Stimulated activated CD4-positive, alpha-beta T cell treated with anti-CD3 and anti-CD28 coated beads, Interleukin-15, amount 100 ng/mL, for 24 hours (primary cell): ENCODE measurements at places on chromosomes 4 and X.

DNA sequence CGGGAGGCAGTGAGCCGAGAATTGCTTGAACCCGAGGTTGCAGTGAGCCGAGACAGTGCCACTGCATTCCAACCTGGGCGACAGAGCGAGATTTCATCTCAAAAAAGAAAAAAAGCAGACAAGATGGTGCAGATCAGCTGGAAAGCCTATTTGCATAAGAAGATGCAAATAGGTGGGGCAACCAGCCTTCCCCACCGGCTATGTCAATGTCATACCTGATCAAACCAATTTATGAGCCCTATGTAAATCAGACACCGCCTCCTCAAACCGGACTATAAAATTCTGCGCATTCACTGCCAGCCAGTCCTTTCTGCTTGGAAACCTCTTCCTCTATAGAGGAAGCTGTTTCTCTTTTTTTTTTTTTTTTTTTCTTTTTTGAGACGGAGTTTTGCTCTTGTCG lies 64.5 kb upstream of the CHRNA9 start:
- DNase-seq, result no peak

- DNase-seq, result peak; percentile 34
These were observed 169.2 kb downstream of the AFAP1 start for GRCh38 chr4:7770224-7771050.

GRCh38 chr4:124564121-124564520 lies 148.4 kb downstream of the ANKRD50 start:
- no peak for DNase-seq

GRCh38 chr4:56158483-56158882 lies 209.7 kb downstream of the CEP135 start:
- DNase-seq, result peak; percentile 15

- DNase-seq, result peak; percentile 51
These were observed 10.9 kb upstream of the NALF2 start for GRCh38 chrX:69493193-69493592.

GRCh38 chrX:45358392-45358791 lies 157.7 kb upstream of the DIPK2B start:
- no peak for DNase-seq

GRCh38 chrX:134622056-134622812 lies 36.0 kb downstream of the PLAC1 start:
- peak; percentile 31 for DNase-seq

- no peak for DNase-seq
These were observed 1472.2 kb downstream of the PCDH7 start for GRCh38 chr4:32192363-32192762.

DNA sequence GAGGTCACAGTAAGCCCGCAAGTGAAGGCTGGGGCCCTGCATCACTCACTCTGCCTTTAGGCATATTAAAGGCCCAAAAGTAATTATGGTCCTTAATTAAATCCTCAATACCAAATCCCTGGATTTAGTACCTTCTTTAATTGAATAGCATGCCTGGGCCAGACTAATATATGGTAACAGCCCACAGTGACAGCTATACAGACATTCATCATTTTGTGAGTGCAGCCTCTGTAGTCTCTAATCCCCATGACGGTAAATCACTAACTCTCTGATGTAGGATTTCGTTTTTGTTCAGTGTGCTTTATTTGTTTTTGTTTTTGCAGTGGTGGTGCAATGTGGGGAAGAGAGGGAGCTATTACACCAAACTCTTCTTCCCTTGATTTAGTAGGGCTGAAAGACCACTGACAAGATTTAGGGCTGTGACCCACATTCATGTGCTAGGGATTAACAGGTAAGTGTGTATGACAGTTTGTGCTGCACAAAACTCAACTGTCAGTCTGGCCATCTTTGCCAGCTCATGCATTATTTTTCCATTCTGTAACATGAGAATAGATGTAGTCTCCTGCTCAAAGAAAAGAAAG lies 60.6 kb upstream of the SLC39A8 start:
- no peak for DNase-seq

DNA sequence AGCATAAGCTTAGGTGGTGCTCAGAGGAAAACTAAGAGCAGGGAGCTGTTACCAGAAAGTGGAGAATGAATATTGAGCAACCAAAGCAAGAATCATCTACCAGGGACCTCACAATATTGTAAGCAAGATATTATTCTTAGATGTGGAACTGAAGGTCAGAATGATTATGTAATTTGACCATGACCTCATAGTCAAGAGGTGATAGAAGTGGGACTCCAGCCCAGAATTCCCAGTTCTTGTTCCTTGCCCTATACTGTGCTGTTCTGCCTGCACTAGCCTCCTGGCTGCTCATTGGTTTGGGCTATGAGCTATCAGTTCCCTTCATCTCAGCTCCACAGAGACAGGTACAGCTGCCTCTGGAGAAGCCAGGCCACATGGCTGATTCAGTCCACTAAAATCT lies 229.4 kb downstream of the LDB2 start:
- no peak for DNase-seq

GRCh38 chr4:93788712-93789111 lies 39.8 kb upstream of the ATOH1 start:
- no peak for DNase-seq

DNA sequence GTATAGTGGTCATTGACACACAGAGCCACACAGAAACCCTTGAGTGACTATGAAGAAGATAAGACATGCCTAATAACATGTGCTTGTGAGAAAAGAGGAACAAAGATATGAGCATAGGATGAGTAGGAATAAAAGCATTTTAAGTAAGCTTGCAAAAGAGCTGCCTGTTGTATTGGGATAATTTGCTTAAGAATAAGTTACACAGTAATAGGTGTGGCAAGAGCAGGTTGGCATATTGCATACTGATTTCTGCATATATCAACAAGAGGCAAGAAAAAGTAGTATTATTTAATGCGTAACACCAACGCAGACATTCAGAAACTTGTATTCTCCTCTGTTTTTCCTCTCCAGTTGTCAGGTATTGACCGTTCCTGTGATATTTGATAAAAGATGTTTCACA lies 111.5 kb upstream of the UGT8 start:
- no peak for DNase-seq

DNA sequence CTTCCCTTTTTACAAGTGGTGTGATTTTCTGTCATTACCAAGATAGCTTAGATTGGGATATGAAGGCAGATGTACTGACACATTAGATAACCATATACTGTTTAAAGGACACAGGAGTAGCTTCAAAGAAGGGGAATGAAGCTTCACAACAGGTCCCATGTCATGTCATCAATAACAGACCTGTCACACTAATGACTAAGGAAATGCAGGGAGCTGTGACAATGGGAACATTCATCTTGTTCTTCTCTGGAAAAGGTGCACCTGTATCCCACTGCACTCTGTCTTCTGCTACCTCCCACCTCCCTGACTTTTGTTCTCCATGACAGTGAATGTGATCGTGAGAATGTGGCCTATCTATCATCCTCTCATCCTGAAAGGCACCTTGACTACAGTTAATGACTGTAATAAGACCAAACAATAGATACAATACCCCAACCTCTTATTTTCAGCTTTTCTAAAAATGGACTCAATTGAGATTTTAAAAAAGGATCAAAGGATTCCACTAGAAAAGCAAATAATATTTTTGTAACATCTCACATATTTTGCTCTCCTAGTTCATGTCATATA lies 472.5 kb downstream of the STPG2 start:
- no peak for DNase-seq

DNA sequence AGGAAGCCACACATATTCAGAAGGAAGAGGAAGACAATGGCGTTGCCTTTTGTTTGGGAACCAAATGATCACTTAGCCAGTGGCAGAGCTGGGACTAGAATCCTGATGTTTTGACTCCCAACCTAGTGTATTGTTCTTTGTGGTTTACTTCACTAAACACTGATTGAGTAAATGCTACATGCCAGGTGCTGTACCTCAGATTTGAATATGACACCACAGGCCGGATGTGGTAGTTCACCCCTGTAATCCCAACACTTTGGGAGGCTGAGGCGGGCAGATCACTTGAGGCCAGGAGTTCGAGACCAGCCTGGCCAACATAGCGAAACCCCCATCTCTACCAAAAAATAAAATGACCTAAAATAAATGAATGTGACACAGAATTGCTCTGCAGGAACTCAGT lies 8.4 kb downstream of the NDUFA1 start:
- no peak for DNase-seq

GRCh38 chrX:119686087-119686691 lies 6.8 kb downstream of the SEPTIN6 start:
- no peak for DNase-seq

DNA sequence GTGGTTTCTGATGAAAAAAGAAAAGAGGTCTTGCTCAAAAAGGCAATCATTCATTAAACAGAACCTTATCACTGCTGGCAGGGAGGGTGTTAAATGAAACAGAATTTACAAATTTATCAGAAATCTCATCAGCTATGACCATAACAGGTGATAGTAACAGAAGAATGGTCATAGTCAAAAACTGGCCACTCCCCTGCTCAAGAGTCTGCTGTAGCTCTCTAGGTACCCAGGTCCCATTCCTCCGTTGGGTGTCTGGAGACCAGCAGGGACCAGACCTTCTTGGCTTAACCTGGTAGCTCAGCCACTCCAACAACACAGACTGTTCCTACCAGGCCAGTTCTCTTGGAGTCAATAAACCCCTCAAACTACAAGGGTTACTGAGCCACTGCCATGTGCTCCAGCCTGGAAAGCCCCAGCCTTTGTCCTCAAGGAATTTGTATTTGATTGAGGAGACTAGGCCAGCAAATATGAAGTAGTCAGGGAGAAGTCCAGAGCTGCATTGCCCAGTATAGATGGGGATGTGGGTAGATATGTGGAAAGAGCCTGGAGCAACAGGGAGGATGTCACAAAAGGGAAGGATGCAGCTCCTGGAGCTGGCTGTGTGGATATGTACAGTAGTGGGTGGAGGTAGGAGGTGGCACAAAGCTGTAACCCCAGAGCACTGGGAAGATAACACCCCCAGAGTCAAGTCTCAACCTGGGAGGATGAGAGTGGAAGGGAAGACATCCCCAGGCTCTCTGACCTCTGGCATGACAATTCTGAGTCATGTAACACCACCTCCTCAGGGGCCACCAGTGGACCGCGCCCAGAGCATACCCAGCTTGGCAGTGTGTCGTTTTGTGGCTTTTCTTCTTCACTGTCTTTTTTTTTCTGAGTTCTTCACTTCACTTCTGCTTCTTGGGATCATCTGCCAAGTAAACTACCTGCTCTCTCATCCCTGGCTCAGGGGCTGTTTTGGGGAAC lies 21.9 kb downstream of the RASL11B start:
- no peak for DNase-seq

GRCh38 chr4:184472614-184473498 lies 1.5 kb downstream of the IRF2 start:
- peak; percentile 72 for DNase-seq

GRCh38 chr4:26609391-26609790 lies 25.5 kb downstream of the TBC1D19 start:
- no peak for DNase-seq

DNA sequence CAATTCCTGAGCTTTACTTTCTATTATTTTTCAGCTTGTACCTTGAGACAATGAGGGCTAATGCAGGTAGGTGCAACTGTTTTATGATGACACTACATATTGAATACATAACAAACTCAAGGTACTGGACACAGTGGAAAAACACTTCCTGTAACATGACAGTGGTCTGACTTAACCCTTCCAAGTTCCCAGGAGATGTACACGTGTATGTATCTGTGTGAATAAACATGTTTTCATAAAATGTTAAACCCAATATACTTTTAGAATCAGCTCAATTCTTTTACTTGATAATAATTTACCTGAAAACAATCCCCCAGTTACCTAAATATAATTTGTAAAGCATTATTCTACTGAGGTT lies 1.2 kb upstream of the PPARGC1A start:
- no peak for DNase-seq

DNA sequence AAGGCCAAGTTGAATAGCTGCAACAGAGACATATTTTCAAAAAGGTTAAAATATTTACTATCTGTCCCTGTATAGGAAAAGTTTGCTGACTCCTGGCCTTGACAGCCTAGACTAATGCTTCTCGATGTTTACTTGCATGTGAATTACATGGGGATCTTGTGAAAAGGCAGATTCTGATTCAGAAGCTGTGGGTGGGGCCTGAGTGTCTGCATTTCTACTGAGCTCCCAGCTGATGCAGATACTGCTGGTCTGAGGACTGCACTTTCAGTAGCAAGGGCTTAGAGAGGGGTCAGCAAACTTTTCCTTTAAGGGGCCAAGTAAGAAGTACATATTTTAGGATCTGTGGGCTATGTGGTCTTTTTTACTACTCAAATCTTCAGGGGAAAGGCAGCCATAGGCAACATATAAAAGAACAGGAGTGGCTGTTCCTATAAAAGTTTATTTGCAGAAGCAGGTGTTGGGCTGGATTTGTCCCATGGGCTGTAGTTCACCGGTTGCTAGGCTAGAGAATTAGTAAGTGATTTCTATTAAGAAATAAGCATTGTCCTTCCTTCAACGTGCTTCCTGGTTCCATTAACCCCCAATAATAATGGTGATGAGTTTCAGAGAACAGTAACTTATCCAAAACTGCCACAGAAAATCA lies 97.2 kb upstream of the PDE5A start:
- DNase-seq, result no peak

GRCh38 chrX:65894133-65894532 lies 145.7 kb downstream of the VSIG4 start:
- no peak for DNase-seq

DNA sequence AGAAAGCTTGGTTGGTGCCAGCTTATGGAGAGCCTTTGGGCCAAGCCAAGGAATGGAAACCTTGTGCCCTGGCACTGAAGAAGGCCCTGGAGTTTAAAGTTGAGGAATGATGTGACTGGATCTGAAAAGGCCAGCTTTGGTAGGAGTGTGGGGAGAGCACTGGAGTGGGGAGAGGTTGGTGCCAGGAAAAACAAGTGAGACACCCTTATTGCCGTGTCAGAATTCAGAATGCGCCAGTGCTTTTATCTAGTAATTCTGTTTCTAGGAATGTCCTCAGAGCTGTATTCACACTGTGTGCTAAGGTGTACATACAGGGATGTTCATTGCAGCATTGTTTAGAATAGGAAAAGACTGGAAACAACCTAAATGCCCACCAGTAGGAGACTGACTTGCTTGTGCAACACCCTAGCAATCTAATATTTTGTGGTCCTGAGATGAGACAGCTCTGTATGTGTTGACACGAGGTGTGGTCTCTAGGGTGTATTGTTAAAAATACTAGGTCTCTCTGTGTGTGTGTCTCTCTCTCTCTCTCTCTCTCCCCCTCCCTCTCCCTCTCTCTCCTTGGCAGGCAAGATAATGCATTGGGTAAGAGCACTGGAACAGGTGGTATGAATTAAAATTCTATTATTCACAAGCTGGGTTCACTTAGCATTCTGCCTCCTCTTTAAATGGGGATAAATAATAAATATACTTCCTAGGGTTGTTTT lies 107.8 kb downstream of the GATB start:
- DNase-seq, result no peak

- DNase-seq, result no peak
These were observed 57.4 kb downstream of the CCSER1 start for GRCh38 chr4:90184560-90184959.

- DNase-seq, result no peak
These were observed 29.0 kb downstream of the TMPRSS11B start for GRCh38 chr4:68216501-68216900.
